ENCODE measurements at places on chromosomes 12 and 14.

DNA sequence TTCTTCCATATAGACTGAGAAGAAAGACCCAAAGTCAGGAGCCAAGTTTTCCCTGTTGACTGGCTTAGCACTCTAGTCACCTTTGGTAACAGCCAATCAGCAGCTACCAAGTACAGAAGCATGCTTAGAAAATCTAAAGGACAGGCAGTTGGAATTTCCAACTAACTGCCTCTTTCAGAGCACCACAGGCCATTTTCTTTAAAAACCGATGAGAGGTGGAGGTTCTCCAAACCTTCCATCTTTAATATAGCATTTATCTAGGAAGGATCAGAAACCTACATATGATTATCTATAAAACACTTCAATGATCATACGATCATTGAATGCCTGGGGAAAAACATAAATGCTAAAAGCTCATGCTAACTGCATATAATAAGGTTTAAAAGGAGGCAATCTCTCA, at the start of gene CATSPERB:
TSS of gene CATSPERB (minus strand) at position 101 of the 400 bp plus-strand sequence. CDS start 2,607 bp downstream, outside the sequence.
- DNase-seq, result no peak

GRCh38 chr12:112514926-112515642, 96.3 kb downstream of the PTPN11 start:
- no peak for DNase-seq

- no peak for DNase-seq
Measured at GRCh38 chr12:105567061-105567460, 236.6 kb downstream of the C12orf75 start.

DNA sequence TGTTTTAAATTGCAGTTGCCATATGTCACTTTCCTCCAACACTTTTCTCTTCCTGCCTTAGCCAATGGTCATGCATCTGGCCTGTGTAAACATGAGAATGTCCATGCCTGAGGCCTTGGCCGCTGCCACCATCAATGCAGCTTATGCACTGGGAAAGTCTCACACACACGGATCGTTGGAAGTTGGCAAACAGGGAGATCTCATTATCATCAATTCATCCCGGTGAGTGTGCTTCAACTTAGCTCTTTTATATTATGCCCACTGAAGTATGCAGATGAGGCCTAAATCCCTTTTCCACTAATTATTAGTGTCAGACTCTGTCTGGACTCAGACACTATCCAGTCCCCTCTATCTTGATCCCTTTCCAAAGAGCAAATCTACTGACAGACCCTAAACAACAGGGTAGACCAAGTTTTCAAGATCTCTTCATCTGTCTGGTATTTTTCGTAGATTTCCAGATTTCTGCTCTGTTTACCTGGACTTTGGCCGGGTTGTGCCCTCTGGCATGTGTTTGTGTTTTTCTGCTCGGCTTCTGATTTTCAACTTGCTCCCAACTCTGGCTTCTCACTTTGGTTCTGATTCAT, 23.2 kb downstream of the AMDHD1 start:
- DNase-seq, result no peak

- DNase-seq, result no peak
Measured at GRCh38 chr14:91144425-91145145, 30.7 kb downstream of the DGLUCY start.

DNA sequence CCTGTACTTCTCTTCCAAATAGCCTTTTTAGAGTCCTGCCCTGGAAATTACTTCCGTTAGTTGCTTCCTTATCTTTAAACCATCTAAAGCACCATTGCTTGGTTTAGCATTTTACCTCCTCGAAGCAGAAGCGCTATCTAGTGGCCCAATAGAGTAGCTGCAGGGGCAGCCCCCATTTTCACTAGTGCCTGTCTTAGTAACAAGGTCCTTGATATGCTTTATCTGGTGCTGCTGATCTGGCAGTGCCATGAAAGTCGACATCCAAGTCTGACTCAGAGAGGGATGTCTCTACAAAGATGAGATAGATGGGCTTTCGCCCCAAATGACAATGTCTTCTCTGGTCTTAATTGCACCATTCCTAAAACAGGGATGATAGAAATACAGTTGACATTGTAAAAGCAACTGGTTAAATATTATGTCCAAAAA, 25.0 kb upstream of the CIT start:
- peak; percentile 48 for DNase-seq

- DNase-seq, result no peak
Measured at GRCh38 chr12:44584625-44585024, 291.5 kb downstream of the NELL2 start.

GRCh38 chr14:35268946-35269345, 23.2 kb upstream of the PSMA6 start:
- no peak for DNase-seq

DNA sequence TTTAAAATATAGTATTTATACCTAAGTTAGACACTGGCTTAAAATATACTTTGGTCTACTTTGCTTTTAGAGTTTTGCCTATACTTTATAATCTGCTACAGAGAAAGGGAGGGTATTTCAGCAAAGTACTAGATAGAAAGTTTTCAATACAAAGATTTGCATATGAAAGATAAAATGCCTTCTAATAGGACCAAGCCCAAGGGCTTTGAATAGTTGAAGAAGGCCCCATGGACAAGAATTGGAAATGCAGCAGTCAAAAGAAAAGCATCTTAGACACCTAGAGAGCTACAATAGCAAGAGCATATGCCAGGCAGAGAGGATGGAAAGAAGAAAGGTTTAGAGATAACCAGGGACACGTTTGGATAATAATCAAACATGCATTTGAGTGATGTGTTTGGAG, 83.1 kb upstream of the DNM1L start:
- no peak for DNase-seq

DNA sequence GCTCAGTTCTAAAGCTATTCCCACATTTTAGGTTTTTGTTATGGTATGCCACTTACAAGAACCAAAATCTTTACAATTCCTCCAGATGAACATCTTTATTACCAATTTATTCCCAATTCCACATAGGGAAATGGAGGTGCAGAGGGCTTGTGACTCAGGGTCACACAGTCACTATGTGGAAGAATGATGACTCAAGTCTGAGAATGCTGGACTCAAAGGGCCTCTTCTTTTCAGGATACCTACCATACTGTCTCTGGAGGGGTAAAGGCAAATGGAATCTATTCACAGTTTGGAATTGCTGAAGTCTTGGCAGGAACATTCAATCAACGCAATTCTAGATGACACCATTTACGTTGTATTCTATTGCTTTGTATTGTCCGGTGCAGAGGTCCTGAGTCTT, 48.2 kb upstream of the MANSC4 start:
- no peak for DNase-seq

DNA sequence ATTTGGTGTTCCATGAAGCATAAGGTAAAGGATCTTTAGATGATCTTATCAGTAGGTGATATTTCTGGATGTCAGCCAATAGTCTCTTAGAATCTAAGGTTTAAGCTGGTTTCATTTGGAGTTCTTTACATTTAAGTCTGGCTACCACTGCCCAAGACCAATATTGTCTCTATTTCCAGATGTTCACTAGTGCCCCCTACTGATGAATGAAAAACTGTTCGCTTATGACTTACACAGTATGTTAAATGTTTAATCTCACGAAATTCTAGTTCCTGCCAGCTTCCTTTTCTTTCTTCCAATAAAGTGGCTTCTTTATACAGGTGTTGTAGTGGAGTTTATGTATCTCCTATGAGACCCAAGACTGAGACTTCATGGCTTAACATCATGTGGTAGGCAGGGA, 31.8 kb upstream of the MIS18BP1 start:
- no peak for DNase-seq

DNA sequence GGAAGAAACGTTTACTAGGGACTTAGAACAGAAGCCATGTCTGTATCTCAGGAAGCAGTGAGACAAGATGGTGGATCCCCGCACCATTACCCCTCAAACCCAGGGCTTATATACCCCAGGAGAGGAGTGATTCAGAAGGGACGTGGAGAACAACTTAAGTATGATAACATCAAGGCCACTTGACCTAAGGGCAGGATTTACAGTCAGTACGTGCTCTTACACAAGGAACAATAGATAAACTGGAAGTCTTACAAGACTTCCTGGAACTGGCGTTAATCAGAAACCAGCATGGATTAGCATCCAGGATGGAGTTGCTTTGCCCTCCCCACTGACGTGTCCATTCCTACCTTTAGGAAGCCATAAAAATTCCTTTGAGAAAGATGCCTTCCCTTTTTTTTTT, 8.6 kb upstream of the ETFBKMT start:
- no peak for DNase-seq

DNA sequence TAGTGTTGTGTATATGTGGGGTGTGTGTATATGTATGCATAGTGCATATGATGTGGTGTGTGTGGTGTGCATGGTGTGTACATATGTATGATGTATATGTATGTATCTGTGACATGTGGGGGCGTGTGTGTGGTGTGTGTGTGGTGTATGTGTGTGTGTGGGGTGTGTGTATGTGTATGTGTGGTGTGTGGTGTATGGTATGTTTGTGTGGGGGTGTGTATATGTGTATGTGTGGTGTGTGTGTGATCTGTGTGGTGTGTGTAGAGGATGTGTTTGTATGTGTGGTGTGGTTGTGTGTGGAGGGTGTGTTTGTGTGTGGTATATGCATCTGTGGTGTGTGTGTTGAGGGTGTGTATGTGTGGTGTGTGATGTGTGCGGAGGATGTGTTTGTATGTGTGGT, 61.6 kb downstream of the CLMN start:
- DNase-seq, result no peak

GRCh38 chr12:121391619-121392324, 8.1 kb upstream of the RNF34 start:
- DNase-seq, result no peak

DNA sequence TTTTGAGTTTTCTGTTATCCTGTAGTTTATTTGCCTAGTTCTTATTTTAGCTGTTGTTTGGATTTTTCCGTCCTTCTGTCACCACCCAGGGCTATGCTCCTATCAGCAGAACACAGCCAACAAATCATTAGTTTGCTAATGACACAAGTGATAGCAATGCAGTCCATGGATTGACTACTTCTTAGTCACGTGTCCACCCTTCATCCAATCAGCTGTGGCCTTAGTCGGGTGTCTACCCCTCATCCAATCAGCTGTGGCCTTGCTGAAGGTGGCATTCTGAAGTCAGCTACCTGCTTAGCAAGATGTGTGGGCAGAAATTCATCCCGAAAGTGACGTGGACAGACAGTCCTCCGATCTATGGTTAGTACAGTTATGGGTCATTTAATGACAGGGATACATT, 182.3 kb downstream of the GALC start:
- no peak for DNase-seq

DNA sequence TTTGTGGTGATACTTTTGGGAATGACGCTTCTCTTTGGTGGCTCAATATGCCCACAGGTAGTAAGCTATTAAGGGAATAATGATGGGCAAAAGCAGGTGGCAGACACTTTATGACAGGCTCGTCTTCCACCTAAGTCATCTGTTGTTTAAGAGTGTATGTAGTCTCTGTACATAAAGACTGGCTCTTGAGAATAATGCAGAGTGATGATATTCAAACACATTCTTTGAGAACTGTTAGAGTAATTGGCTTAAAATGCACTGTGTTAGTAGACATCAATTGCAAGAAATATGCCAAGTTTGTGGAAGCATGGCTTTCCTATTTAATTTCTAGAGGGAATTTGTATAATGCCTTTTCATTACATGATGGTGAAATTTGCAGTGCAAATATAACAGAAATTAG, 694.8 kb upstream of the MIS18BP1 start:
- DNase-seq, result no peak

- DNase-seq, result no peak
Measured at GRCh38 chr12:94286583-94287244, 138.3 kb downstream of the PLXNC1 start.

DNA sequence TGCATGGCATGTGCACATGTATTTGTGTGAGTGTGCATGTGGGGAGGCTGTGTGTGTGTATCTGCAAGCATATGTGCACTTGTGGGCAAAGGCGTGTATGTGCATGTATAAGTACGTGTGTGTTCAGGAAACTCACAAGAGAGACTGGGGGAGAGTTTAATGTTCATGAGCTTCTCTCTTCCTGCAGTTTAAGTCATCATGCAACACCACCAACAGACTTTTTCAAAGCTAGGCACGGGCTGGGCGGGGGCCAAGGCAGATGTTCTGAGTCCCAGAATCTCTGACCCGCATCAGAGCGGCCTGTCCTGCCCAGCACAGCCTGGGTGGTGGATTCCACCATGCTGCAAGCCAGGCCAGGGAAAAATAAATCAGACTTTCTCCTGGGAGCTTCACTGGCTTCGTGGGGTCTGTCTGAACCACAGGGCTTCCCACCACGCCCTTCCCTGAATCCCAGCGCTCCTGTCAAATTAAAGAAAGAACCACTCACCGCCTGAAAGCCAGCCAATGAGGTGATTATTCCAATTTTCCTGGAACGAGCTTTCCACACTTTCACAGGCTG, 75.7 kb downstream of the PITPNM2 start:
- no peak for DNase-seq

GRCh38 chr12:112615196-112615595, 176.4 kb upstream of the RPH3A start:
- DNase-seq, result no peak

GRCh38 chr14:95313707-95314106, 6.0 kb downstream of the CLMN start:
- peak; percentile 85 for DNase-seq

GRCh38 chr12:90086281-90086680, 377.6 kb upstream of the ATP2B1 start:
- no peak for DNase-seq

- no peak for DNase-seq
Measured at GRCh38 chr12:52054833-52055730, 3.8 kb downstream of the NR4A1 start.

- no peak for DNase-seq
Measured at GRCh38 chr12:120472521-120472920, 3.0 kb upstream of the SRSF9 start.

DNA sequence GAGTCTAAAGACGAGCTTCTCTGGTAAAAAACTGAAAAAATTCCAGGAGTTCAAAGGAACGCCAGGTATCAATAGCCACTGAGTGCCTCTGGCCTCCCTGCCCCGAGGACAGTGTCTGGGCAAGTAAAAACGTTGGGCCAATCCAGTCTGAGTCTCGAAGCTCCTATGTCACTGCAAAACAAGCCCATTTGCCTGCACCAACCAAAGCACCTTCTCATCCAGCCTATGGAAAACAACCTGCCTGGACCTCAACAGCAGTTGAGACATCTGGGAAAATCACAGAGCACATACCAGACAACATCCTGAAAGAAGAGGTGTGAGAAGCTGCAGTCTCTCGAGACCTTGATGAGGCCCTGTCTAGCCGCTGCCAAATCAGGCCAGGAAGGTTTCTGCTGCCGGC, 56.6 kb downstream of the RNF34 start:
- DNase-seq, result no peak
